NCI-H226 (cell line): ENCODE measurements at places on chromosomes 3 and 15.
A peak's percentile ranks its signal among the peaks of the same experiment; 100 is the strongest.

GRCh38 chr3:170480111-170480510, 61.4 kb downstream of the CLDN11 start:
- DNase-seq = no peak

GRCh38 chr15:28942046-28942445, 56.3 kb downstream of the APBA2 start:
- no peak for DNase-seq

DNA sequence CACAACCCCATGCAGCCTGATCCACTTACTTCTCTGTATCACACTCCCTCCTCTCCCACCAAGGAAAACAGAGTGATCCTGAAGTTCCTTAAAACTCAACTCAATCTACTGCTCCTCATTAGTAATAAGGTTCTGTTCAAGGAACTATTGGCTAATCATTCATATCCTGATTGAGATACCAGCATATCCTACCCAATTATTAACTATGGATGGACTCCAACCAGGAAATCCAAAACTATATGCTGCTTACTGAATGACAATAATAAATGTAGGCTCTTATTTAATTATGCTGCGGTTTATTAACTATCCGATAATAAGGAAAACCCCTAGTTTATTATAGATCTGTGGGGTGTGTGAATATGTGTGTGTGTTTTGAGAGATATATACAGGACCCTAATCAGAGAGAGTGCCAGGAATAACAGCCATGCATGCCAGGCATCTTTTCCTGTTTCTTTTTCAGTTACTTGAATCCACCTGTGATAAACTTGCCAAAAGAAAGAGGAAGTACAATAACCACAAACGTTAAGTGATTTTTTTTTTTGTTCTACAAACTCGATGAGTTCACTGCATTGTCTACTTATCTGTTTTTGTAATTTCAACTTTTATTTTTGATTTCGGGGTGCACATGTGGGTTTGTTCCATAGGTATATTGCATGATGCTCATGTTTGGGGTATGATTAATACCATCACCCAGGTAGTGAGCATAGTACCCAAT, 1031.7 kb upstream of the CFAP20DC start:
- no peak for DNase-seq

DNA sequence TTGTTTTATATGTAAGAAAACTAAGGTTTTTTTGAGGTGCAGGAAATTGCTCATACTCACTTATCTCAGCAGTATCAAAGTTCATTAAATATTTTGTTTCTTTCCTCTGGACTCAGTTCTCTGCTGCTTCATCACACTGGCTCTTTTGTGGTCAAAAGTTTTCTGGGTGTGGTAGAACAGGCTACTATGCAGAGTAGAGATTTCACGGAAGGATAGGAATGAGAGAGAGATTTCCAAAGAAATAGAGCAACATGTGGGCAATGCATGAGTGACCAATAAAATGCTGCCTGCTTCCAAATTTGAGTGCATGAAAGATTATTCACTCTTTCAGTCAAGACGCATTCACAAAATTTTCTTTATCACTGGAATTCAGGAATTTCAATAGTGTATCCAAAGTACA, 577.3 kb upstream of the SEMA6D start:
- DNase-seq = no peak

DNA sequence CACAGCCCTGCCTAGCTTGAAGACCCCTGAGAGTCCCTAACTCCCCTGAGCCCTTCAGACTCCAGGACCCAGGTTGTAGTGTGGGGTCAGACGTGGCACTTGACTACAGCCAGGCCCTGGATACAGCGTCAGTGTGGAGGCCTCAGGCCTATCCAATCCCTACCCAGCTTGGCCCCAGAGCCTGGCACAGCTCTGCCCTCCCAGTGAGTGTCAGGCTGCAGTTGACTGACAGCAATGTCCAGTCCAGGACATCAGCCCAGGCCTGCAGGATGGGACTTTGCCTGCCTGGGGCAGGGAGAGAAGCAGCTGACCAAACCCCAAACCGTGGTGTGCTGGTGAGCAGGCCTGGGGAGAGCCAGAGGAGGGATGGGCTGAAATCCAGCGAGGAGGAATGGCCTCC, 27.3 kb downstream of the KLF13 start:
- DNase-seq = no peak

DNA sequence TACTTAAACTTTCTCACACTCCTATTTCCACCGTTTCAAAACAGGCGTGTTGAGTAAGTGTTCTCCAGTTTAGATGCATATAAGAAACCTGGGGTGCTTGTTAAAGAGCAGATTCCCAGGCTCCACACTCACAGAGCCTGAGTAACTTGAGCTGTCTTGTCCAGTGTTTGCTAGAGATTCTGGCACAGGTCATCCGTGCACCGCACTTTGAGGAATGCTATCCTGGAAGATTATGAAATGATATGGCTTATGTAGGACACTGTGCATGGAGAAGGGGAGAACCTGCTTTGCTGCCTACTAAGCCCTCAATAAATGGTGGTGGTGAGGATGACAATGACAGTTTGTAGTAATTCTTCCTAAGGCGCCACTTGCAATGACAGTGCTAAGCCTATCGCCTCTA, 273.7 kb downstream of the PDZRN3 start:
- DNase-seq = no peak

DNA sequence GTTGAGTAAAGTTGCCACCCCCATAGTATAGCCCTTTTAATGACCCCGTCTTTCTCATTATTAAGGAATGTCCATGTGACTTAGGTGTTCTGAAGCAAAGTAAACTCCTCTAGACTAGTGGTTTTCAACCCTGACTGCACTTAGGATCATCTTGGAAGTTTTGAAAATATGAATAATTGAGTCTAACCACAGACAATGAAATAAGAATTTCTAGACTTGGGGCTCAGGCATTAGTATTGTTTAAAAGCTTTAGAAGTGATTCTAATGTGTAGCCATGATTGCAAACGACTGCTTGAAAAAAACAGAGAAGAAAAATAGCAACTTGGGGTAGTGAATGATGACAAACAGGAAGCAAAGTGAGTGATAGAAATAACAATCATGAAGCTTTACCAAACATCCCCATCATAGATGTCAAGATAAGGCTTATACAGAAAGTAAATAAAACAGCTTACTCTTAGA, 35.0 kb downstream of the ALCAM start:
- DNase-seq = peak; percentile 76

DNA sequence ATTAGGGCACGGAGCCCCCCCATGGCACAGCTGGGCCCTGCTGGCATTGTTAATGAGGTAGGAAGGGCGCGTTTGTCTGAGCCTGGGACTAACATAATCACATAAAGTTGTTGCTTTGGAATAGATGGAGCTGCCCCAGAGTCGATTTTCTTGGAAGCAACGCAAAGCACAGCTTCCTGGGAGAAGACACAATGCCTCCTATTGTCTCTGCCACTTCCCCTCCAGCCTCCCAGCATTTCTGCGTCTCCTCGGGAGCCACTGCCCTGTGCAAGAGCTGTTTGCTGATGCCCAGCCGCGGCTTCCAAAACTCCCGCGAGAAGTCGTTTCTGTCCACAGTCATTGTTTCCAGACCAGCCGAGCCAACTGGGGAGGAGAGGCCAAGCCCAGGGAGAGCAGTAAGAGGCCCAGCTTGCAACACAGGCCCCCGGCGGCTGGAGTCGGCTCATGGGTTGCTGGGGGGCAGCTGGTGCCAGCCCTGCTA, 18.1 kb upstream of the ALDH1A3 start:
- no peak for DNase-seq

DNA sequence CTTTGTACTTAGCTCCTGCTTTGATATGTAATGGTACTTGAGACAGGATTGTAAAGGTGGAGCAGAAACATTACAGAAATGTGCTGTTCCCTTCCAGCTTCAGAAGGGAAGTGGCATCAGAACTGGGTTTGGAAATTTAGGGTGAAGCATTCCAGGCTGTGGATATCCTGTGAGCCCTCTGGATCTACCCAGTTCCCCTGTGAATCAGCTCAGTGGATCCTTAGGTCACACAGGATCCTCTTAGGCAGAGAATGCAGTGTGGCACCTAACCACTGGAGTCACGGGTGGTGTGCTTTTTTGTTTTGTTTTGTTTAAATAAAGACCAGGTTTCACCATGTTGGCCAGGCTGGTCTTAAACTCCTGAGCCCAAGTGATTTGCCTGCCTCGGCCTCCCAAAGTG, 66.0 kb downstream of the TRIM71 start:
- DNase-seq = no peak

DNA sequence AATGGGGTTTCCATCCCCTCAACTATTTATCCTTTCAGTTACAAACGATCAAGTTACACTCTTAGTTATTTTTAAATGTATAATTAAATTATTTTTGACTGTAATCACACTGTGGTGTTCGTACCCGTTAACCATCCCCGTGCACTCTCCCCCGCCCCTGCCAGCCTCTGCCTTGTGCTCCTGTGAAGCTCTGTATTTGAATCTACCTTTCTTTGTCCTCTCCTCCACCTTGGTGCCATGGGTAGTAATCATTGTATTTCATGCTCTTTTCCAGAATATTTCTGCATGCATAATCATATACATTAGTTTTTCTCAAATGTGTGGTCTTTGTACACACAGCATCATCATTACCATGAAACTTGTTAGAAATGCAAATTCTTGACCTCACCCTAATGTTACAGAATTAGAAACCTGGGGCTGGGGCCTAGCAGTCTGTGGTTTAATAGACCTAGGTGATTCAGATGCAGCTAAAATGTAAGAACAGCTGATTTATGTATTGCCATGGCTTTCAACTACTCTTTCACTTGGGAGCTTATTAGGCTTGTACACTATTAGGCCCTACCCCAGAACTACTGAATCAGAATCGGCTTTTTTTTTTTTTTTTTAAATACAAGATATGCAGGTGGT, 91.5 kb downstream of the STT3B start:
- DNase-seq = no peak

DNA sequence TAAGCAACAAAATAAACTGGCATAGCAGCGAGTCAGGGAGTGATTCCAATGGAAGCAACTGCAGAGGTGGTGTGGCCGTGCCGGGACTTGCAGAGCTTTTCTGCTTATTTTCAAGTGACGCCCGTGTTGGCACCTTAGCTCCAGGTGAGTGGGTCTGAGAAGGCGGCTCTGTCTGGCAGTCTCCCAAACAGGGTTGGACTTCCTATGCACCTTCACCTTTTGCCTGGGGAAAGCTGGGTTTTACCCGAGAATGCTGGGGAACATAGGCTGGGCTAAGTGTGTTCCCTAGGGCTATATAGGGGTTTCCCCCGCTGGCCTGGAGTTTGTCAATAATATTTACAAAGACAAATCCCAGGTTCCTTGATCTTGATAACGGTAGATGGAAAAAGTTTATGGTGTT, 179.9 kb upstream of the TBL1XR1 start:
- no peak for DNase-seq

DNA sequence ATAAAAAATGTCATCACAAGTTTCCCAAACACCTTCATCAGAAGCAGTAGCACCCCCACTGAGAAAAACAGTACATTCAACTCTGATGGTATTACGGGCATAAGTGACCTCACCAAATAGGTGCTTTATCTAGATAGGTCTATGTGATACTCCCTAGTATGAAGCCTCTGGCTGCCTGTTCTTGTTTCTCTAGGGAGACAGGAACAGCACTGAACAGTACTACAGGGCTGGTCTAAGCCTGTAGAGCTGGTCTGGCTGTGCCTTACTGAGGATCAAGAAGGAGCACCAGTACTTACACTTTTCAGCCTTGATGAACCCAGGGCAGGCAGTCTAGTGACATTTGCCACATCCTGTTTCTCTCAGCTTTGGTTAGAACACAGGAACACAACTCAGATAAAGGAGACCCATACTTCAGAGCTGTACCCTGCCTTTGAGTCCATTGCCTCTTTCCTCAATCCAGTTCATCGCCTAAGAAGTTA, 35.9 kb downstream of the OXNAD1 start:
- no peak for DNase-seq

DNA sequence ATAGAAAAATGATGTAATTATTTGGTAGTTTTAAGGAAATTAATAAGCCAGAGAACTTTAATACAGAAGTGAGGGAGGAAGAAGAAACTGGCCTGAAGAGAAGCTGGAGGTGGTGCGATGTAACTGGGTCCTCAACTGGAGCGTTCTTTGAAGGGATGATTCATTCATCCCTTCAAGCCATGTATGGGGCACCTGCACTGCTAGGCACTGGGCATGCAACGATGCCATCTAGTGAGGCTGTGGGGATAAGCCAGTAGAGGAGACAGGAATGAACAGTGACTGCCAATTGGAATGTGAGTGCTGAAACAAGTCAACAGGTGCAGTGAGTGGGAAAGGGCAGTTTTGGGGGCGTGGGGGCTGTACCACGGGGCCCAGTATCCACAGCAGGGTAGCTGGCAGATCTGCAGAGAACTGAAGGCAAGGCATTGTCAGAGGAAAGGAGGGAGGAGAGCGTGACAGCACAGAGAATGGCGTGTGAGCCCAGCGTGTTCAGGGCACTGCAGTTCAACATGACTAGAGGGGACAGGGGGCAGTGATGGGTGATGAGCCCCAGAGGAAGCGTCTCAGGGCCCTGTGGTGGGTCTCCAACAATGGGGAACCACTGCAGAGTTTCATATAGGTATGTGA, 3.8 kb upstream of the KIF23 start:
- peak; percentile 83 for DNase-seq

DNA sequence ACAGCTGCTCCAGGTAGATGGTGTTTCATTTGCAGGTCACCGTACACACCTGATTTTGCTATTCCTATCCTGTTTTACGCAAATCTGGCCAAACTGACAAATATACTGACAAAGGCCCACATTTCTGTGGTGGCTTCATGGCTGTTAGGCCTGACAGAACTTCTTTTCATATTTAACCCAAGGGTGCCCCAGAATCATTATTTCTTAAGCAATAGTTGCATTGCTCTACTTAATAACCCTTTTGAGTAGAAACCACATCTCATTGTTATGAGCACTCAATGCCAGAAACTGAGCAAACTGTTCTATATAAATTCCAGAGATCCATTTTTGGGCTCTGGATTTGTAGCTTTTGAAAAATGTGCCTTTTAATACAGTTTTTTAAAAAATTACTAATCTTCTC, 19.4 kb downstream of the ASTE1 start:
- no peak for DNase-seq

- DNase-seq = peak; percentile 75
These were observed 30.3 kb upstream of the C15orf39 start for GRCh38 chr15:75171408-75171807.

DNA sequence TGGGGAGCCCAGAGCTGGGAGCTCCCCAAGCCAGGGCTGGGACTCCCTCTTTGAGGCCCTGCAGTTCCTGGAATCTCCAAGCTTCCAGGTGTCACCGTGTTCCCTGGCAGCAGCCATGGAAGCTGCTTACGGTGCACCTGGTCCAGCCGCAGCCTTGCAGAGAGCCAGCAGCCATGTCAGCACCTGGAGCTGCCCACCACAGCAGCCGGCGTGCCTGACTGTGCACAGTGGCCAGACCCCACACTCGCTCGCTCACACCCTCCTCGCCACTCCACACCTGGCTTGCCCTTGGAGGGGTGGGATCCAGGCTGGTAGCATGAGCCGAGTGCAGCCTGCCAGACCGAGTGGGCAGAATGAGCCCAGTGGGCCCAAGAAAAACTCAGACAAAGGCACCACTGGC, 14.8 kb upstream of the HTR3E start:
- no peak for DNase-seq

DNA sequence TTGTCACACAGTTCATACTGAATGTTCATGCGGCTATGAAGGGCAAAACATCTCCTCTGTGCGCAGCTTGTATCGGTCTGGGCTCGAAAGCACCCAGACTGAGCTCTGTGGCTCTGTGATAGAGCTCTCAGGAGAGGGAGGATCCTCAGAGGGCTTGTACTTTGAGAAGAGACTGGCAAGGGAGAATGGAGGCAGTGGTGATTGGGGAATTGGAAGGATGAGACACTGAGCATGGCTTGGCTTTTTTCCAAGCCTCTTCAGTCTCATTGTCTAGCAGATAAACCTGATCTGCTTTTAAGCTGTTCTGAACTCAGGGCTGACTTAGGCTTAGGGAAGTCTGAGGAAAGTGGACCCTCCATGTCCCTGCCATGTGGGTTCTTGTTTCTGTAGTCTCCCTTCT, 43.0 kb downstream of the RAD54L2 start:
- DNase-seq = no peak

GRCh38 chr3:195247086-195247862, 23.7 kb downstream of the XXYLT1 start:
- no peak for DNase-seq
